ENCODE measurements at places on chromosomes 5 and 9.

GRCh38 chr5:178469975-178470759, 120.0 kb downstream of the COL23A1 start:
- DNase-seq, result no peak

GRCh38 chr5:123178683-123179082, 89.6 kb downstream of the PRDM6 start:
- no peak for DNase-seq

- DNase-seq, result no peak
Observed at GRCh38 chr5:119439140-119439631, 13.1 kb upstream of the HSD17B4 start.

- no peak for DNase-seq
Observed at GRCh38 chr5:109511980-109512734, 102.4 kb upstream of the PJA2 start.

DNA sequence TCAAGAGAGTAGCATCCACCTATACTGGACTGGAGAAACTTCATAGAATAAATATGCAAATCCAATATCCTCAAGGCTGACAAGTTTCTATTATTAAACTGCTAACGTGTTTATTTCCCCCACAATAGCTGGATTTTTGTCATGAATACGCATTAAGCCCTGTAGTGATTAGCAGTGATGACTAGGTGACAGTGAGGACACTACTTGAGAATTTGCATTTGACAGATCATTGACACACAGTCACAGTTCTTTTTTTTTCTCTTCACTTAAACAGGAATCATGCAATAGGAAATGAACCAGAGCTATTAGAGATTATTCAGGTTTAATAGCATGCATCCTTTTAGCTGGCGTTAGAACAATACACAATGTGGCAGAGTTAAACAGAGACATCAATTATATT, 35.3 kb downstream of the MPDZ start:
- DNase-seq, result no peak

DNA sequence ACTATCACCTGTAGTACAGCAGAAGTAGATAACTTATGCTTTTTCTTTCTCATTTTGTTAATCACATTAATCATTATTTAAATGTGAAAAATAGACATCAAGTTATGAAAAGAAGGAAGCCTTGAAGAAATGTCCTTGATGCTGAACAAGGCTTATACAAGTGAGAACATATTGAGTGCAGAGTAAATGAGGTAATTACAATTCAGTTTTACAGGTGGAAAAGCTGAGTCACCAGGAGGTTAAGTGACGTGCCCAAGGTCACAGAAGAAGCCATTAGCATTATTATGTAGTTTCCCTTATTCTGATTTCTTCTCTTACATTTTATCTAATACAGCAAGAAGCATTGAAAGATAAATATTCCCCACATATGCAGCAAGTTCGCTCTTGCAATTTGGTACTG, 998.5 kb upstream of the CDH6 start:
- DNase-seq, result no peak

GRCh38 chr5:170269579-170269978, 28.0 kb downstream of the LCP2 start:
- no peak for DNase-seq

DNA sequence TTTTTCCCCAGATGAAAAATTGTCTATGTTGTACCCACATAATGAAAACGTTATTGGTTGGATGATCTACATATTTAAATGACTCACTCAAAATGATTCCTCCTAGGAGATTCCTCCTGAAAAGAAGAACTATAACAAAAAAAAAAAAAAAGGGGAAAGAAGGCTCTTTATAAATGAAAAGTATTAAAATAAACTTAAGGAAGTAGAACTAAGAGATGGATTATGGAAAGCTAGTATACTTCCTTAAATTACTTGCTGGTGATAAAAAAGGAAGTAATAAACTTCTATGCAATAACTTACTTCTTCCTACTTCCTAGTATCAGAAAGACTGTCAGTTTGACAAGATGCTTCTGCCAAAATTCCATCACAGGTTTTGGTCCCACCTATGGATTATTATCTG, 1087.7 kb downstream of the CDH12 start:
- DNase-seq, result no peak

DNA sequence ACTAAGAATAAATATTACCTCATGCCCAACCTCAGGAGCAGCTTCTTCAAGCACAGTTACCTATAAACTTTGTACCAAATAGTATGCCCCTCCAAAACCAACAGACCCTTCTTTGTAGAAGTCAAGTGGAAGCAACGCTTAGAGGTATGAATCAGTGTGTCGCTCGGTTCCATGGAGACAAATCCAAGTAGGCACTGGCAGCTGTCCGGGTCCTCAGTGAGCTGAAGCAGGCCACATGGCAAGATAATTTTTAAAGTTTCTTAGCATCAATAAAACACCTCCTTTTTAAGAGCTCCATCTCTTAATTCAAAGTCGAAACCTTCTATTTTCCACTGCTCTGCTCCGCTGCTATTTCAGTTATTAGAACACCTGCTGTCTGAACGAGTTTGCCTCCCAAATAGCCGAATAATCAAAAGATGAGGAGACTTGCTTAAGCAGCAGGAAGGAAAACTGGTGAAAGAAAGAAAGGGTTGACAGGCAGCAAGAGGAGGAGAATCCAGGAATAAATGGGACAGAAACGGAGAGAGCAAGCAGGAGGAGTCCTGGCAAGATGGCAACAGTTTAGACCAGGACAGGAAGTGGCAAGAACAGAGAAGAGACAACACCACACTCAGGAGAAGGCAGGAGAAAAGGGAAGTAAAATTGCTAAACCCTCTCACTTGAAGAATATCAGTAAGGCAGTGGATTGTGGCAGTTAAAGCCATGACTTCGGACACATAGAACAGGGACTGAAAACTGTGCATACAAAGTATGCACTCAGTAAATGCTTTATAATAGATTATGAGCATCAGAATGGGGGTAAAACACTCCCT, 65.0 kb downstream of the PPP2R2B start:
- DNase-seq, result no peak

GRCh38 chr5:167967494-167968177, 323.8 kb upstream of the WWC1 start:
- peak; percentile 21 for DNase-seq

DNA sequence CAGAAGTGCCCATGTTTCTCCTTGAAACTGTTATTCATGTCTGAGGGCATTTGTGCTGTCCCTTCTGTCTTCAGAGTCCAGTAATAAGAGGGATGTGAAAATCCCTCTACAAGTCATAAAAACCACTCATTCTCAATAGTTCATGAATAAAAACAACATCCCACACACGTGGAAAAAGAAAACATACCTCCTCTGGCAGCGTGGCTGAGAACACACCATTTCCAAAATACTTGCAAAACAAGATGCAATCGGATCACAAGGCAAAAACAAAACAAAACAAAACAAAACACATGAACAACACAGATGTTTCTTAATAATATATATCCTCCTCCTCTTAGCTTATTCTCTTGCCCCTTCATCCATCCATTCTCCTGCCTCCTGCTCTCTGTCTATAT, 71.0 kb upstream of the EQTN start:
- no peak for DNase-seq

DNA sequence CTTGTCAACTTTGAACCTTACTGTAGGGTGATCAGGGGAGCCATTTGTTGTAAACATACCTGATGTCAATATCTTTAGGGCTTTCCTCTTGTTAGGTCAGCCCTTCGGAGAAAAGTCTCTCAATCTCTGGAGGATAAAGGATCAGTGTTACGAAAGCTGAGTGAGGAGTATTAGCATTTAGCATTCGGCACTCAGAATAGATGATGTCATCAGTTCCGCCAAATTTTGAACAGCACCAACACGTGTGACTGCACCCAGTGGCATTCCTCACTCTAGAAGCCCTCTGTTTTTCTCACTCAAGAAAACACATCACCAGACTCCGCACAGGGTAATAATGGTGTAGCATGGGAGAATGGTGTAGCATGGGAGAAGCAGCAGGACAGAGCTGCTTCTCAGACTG, 87.8 kb downstream of the RASEF start:
- no peak for DNase-seq

DNA sequence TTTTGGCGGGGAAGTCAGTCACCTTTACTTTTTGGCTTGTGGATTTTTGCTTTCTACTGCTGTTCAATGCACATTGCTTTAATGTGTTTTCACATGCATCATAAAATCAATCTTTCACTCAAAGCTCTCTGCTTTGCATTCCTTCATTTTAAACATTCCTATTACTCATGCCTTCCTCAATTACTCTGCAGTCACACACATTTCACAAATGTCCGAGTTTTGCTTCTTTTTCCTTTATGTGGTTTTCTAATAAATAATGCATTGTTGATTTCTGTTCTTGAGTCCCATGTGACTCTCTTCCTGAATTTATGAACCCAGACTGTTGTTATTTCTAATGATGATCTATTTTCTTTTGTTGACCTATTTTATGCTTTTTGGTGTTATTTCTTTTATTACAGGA, 82.3 kb upstream of the EPB41L4B start:
- no peak for DNase-seq

DNA sequence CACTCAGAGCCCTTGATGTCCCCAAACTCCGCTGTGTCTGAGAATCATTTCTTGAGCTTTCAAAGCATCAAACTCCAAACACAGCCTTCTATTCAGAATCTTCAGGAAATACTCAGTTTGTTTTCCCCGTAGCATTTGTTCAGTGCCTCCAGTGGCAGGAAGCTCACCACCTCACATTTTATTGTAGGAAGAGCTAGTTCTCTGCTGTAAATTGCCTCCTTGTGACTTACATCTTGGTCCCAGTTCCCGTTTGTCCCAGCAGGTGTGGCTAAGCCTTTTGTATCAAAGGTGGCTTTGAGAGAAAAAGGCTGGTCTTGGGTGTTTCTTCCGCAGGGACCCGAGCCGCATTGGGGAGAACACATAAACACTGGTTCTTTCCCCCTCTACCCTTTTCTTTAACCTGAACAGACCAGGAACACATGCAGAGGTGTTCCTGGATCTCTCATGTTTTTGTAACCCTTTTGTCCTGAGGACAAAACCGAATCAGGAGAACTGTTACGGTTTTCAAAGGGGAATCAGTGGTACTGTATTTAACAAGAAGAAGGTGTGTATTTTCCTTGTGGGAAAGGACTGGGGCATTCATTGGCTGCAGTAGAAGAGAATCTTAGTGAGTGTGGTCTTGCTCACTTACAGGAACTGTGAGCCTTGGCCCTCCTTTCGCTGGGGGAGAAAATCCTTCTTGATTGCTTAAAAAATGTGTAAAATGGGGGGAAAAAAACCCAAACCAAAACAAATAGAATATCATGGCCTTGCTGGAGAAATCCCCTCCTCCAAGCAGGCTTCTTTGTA, 1.9 kb downstream of the OSMR start:
- DNase-seq, result no peak

DNA sequence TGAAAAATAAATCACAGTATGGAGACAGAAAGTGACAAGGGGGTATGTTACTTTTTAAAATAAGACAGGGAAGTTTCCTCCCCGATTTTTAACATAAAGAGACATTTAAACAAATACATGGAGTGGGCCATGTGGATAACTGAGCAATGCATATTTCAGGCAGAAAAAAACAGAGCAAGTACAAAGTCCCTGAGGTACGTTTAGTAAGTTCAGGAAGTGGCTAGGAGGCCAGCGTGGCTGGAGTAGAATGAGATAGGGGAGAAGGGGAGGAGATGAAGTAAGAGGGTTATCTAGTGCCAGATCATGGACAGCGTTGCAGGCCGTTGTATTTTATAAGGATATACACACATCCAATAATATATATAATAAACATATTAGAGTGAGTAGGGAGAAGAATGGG, 84.2 kb upstream of the ELL2 start:
- DNase-seq, result no peak

DNA sequence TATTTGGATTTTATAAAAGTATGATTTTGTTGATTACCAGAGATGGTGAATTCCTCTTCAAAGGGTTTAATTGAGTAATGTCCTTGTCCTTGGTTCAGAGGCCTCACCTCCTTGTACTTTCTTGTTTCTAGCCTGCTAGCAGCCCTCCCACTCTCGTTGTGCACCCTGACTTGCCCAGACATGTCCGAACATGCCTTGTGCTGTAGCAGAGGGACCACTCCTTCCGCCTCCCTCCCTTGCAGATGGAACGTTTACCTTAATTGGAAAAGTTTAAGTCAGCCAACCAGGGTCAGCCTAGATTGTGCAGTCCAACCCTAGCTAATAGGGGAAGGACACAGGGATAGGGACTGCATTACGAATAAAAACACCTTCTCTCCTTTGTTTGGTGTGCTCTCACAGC, 406.9 kb upstream of the NMUR2 start:
- no peak for DNase-seq

DNA sequence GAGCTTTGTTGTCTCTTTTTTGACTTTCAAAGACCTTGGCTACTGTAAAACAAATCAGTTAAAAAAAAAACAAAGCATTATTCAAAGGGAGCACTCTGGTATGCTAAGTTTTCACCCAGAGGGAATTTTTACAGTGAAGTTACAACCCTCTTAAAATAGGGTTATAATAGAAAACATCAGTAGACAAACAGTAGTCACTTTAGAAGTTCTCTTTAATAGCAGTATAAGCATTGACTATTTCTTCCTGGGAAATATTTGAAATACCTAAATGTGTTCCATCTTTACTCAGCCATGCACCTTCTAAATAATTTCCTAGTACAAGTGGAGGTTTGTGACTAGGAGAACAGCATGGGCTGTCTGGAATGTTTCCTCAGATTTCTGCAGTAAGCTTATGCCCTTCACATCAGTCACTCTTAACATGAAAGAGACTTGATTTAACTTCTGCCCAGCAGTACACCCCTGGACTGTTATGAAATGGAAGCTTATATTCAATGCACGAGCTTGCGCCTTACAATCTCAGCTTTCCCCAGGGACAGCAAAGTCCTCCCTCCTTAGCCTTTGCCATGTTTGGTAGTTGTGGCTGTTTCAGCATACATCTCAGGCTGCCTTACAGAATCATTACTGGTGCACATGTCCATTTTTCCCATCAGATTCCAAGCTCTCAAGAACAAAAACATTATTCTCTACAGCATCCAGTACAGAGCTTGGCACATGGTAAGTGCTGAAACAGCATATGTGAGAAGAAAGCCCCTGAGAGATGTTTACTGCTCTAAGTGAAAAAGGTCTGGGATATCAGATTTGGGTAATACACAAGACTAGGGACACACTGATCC, 191.5 kb downstream of the ZNF608 start:
- DNase-seq, result no peak

- DNase-seq, result no peak
Observed at GRCh38 chr5:155254399-155254798, 240.8 kb downstream of the KIF4B start.

- peak; percentile 15 for DNase-seq
Observed at GRCh38 chr5:82821846-82822633, 255.2 kb downstream of the TMEM167A start.

DNA sequence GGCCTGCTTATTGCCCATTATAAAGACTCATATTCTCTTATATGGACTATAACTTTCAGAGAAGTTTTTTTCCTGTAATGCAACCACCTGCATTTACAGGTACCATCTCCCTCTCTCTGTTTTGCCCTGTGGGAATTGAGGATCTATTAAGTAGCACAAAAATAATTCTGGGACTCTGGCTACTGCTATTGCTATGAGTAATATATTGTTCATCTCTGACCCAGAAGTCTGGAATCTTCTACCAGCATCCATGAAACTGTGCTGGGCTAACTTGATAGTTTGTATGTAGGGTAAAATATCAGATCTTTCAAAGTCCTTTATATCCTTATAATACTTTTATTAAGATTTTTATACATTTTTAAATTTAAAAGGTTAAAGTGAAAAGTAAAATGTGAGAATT, 607.2 kb downstream of the EFNA5 start:
- no peak for DNase-seq
